Stimulated activated CD8-positive, alpha-beta memory T cell treated with anti-CD3 and anti-CD28 coated beads, Interleukin-7, amount 100 ng/mL, for 1 hour (primary cell): ENCODE measurements at places on chromosomes 11 and 22.

GRCh38 chr11:23205156-23205871, 345.0 kb upstream of the CCDC179 start:
- DNase-seq = no peak

GRCh38 chr22:48976556-48977535, 850.8 kb downstream of the BRD1 start:
- no peak for DNase-seq

DNA sequence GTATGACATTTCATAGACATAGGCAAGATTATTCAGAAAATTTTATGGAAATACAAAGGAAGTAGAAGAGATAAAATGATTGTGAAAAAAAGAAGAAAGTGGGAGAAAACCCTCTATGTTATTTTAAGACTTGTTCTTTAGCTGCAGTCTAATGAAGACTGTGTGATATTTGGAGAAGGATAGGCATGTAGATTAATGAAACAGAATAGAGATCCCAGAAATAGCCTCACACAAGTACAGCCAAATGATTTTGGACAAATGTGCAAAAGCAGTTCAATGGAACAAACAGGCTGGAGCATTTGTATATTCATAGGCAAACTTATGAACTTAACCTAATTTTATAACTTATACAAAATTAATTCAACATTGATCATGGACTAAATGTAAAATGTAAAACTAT, 14.3 kb downstream of the ANO5 start:
- no peak for DNase-seq

- DNase-seq = no peak
These were observed 207.4 kb downstream of the DBX1 start for GRCh38 chr11:19952911-19953310.

- DNase-seq = peak; percentile 35
These were observed 84.5 kb downstream of the ISX start for GRCh38 chr22:35150183-35151107.

GRCh38 chr11:94876222-94876621, 97.1 kb downstream of the CWC15 start:
- DNase-seq = no peak

GRCh38 chr22:17964643-17965042, 59.7 kb downstream of the MICAL3 start:
- no peak for DNase-seq

- DNase-seq = no peak
These were observed 25.0 kb downstream of the TSKU start for GRCh38 chr11:76808171-76808570.

DNA sequence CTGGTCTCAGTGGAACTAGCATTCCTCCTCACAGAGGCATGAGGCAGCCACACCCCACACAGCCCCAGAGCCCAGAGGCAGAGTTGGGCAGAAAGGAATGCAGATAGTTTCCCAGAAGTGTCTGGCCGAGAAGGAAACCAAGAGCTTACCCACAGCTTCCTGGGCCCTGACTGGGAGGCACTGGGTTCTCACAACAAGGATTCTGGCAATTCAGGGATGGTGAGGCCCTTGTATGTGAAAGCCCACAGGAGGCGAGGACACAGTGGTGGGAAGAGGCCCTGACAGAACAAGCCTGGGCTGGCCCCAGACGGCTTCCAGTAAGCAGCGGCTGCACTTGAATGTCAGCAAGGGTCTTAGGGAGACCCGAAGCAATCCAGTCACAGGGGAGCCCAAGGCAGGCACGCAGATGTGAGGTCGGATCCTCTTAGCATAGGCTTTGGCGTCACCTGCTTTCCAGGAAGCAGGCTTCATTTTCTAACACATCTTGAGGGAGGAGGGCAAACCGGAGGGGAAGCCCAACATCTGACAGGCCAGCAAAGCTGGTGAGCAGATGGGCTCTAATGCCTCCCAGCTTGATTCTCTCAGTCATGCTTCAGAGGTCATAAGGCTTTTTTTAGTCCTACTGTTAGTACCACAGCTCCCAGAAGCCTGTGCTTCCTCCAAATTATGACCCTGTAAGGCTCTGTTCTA, 78.3 kb upstream of the AKIP1 start:
- DNase-seq = no peak

DNA sequence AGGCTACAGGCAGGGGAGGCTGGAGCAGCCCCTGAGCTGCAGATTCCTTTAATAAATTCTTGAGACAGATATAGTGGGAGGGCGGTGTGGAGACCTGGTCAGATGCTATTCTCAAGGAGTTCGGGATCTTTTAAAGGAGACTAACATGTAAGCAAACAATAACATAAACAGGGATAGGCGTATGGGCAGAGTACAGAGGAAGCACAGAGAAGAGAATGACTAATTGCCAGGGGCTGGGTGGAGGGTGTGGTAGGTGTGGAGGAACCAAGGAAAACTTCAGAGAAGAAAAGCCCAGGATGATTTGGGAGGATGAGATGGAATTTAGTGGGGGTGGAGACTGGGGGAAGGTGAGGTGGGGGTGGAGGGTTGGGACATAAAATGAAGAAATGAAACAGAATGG, 9.7 kb upstream of the HEPHL1 start:
- DNase-seq = no peak

- no peak for DNase-seq
These were observed 537.1 kb downstream of the INSC start for GRCh38 chr11:15651816-15652215.

- no peak for DNase-seq
These were observed 685.9 kb downstream of the BRD1 start for GRCh38 chr22:49141761-49142160.

DNA sequence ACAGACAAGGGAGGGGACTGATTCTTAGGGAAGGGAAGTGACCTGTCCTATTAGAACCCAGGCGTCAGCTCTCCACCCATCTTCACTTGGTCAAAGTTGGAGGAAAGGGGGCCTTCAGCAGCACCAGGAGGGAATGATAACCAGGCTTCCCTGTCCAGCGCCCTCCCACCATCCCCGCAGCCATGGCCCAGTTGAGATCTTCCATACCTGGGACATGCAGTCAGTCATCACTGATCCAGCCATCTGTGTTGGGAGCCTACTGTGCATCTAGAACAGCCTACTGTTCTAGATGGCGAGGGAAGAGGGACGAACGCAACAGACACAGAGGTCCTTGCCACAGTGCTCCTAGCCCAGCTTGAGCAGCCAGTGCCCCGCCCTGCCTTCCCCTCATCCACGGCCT, 40.6 kb downstream of the PDGFB start:
- DNase-seq = no peak

GRCh38 chr22:32217465-32217864, 12.6 kb upstream of the RFPL2 start:
- no peak for DNase-seq
